Endothelial cell of umbilical vein (primary cell): ENCODE measurements at places on chromosomes 2 and 18.
A peak's percentile ranks its signal among the peaks of the same experiment; 100 is the strongest.

DNA sequence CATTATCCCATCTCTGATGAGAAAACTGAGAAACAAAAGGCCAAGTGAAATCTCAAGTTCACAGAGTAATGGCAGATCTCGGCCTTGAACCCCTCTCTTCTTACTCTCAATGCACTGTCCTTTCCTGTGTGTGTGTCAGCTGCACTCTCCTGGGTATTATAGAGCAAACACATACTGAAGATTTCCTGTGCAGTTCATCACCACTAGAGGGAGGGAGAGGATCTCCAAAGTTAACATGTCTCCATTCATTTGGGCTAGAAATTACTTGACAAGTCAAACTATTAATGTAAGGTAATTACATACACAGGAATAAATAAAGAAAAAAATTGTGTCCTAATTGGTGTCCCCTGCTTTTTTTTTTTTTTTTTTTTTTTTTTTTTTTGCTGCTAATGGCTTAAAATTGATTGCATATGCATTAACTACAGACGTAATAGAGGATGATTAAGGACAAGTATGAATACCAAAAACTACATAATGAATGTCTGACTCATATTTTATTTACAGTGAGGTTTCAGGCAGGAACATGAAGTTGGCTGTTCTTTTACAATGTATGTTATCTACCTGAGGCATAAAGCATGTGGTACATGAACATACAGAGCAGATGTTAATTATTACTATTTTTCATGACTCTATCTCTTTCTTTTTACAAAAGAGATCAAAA is 269.2 kb downstream of the NYAP2 start:
- DNase-seq = peak; percentile 54

- DNase-seq = no peak
Observed at GRCh38 chr18:3367491-3368091, 82.4 kb upstream of the TGIF1 start.

- DNase-seq = no peak
Observed at GRCh38 chr2:86064006-86064405, 41.7 kb downstream of the POLR1A start.

DNA sequence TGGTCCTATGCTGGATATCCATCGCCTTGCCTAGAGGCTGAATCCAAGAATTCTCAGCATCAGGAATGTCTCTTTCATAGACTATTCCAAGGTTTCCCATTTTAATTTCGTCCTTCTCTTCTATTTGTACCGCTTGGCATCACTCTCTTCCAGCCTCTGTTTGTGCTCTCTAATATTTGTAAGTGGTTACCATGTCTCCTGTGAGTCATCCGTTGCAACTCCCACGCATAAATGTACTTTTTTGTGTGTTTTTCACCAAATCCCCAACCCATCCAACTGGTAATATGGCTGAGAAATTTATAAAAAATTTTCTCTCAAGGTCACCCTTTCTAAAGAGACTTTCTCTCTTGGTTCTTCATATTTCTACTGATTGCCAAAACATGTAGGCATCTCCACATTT is 21.8 kb downstream of the COLEC12 start:
- DNase-seq = no peak
